Activated T-cell treated with anti-CD3 and anti-CD28 coated beads for 24 hours (primary cell): ENCODE measurements at places on chromosomes 2 and 18.

- no peak for DNase-seq
Measured at GRCh38 chr2:12352889-12353288, 363.8 kb upstream of the TRIB2 start.

DNA sequence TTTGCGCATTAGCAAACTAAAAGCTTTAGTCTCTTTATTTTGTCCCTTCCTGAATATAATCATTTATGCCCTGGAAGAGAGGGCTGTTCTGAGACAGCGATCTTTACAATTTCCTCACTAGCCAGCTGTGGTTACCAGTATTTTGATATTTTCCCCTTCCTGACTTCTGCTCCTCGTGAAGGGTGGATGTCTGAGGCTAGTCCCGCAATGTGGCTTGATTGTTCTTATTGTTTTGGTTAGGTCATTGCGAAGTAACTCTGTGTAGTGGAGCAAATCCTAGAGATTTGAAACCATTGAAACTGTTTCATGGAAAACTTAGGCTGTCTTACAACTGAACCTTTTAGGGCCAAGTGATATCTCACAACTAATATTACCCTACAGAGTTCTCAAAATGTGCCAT lies 2.4 kb downstream of the MRPL33 start:
- no peak for DNase-seq

DNA sequence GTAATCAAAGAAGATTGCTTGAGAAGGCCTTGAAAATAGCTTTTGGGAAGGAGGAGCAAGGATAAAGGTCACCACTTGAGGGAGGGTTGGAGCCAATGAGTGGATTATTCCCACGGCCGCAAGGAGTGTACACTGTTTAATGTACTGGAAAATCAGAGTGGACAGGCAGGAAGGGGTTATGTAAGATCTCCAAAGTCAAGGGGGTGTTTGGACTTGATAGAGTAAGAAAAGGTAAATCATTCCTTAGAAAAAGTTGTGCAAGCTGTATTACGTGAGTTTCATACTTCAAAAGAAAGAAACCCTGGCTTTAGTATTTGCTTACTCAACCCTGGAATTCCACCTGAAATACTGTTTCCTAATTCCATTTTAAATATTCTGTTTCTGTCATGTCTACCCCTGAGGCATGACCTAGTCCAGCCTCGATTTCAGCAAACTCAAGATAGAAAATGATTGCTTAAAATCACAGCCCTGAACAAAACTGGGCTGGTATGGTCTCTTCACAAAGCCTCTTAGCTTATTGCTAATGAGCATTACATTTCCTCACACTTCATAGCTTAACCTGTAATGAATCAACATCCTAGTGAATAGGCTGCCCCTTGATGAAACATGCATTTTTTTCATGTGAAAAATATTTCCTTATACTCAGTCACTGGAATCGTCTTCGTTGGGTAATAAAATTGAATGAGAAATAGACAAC lies 1.1 kb downstream of the MREG start:
- DNase-seq, result no peak

DNA sequence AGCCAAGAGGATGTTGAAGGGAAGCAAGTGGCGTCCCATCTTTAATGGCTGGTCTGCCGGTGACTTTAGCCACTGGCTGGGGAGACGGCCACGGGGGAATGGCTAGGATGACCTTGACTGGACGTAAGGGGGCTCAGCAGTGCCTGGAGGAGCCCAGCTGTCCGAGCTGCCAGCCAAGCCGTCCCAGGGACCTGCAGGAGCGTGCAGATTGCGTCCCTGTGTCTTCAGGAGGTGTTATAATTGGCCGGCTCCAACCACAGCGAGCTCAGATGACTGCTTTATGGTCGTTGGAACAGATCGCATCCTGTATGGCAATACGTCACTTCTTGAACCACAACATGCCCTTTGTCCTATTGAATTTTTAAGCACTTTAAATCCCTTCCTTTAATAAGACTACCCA lies 204.6 kb downstream of the EIPR1 start:
- DNase-seq, result no peak

DNA sequence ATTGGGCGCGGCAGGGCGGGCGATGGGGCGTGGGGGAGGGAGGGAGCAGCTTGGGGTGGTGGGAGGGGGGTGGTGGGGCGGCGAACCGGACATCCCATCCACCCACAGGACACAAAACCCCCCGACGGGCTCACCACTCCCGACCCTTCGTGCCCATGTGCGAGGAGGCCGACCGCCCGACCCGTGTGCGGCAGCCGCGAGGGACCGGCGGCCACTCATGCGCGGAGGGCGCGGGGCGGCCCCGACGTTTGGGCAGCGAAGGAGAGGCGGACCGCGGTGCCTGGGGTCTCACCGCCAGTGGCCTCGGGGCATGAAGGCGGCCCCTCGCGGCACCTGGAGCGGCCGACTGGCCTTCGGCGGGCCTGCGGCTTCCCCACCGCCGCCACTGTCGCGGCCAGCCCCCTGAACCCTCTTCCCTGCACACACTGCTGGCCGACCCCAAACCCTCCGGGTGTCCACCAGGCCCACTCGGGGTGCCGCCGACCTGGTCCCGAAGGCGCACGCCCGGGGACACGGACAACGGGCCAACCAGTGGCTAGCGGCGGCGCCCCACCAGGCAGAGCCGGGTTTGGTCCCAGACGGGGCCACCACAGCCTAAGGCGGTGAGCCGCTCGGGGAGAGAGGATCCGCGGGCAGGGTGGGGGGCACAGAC lies 94.6 kb upstream of the ANKRD30BL start:
- DNase-seq, result no peak

GRCh38 chr2:26318950-26319349 lies 27.0 kb upstream of the SELENOI start:
- DNase-seq, result no peak

DNA sequence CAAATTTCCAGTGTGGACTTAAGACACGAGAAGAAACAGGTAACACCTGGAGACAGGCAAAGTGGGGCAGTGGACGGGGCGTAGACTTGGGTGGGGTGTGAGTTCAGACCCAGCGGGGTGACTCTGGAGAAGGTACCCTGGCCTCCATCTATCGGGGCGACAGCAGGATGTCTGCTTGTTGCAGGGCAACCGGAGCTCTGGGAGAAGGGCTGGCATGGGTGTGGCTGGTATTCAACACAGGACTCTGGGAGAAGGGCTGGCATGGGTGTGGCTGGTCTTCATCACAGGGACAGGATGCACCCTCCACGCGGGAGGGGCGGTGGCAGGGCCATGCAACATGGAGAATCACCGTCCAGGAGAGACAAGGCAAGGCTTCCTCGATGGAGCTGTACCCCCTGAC lies 198.5 kb downstream of the HDAC4 start:
- DNase-seq, result no peak

DNA sequence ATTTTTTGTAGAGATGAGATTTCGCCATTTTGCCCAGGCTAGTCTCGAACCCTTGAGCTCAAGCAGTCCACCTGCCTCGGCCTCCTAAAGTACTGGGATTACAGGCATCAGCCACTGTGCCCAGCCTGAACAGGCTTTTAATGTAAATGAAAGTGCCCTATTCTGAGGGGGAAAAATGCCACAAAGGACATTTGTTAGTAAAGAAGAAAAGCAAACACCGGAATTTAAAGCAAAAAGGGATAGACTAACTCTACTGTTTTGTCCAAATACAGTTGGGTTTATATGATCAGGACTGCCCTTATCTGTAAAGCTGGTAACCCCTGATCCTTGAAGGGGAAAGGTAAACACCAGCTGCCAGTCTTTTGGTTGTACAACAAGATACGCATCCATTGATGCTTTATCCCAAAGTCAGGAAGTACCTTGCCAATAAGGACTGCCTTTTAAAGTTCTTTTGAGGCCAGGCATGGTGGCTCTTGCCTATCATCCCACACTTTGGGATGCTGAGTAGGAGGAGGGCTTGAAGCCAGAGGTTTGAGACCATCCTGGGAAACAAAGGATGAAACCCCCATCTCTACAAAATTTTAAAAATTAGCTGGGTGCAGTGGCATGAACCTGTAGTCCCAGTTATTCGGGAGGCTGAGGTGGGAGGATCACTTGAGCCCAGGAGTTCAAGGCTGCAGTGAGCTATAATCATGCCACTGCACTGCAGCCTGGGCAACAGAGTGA lies 13.1 kb downstream of the CLEC4F start:
- no peak for DNase-seq

GRCh38 chr18:75003764-75004690 lies 204.9 kb downstream of the PTGR3 start:
- DNase-seq, result no peak

DNA sequence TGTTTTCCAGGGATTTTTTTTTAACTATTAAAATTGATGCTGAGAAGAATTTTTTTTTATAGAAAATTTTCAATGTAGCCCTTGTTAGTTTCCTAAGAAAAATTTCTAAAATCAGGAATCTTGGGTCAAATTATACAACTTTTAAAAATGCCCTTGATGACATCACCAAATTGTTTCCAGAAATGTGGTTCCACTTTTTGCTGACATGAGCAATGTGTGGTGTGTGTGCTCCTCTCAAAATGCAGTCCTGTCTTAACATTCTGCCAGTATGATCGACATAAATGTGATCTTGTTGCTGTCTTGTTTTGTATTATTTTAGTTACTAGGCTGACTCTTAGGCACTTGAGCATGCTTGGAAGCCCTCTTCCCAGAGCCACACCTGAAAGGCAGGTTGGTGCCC lies 89.7 kb upstream of the ST6GAL2 start:
- DNase-seq, result no peak

GRCh38 chr2:201452922-201453643 lies 1.5 kb downstream of the STRADB start:
- DNase-seq, result no peak

DNA sequence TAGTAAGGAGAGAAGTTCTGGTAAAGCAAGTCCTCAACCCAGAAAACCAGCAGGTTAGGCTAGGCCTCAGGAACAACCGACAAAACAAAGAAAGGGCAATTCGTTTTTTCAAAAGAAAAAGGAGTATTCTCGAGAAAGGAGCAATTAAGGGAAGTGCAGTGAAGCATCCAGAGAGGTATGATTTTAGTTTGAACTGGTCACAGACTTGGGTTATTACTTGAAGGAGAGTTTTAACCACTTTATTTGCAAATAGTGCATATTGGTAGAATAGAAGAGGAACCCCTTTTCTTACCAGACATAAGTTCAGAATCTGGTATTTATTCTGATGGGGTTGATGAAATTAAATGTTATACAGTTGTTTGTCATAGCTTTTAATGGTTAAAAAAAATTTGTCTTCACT lies 110.0 kb upstream of the GCFC2 start:
- no peak for DNase-seq

GRCh38 chr18:65955747-65956146 lies 204.9 kb downstream of the CDH7 start:
- no peak for DNase-seq

- no peak for DNase-seq
Measured at GRCh38 chr18:10261344-10262276, 192.8 kb upstream of the APCDD1 start.

- DNase-seq, result no peak
Measured at GRCh38 chr18:76522551-76522950, 27.5 kb upstream of the ZNF516 start.

DNA sequence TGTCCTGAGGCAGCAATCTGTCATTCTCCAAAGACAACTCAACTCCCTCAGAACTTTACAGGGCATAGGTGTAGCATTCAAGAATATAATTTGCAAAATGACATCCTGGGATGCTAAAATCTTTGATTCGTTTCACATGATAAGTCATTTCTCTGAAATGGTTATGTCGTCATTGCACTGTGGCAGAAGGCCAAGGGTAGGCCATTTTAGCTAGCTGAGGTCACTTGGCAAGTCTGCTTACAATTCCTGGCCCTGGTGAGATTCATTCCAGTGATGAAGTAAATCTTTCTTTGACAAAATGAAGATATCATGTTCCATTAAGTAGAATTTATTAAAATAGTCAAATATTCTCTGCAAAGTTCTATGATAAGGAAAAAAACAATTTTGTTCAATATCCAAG lies 1410.3 kb upstream of the LRRTM1 start:
- no peak for DNase-seq

- DNase-seq, result no peak
Measured at GRCh38 chr2:75396314-75396713, 164.4 kb downstream of the EVA1A start.

DNA sequence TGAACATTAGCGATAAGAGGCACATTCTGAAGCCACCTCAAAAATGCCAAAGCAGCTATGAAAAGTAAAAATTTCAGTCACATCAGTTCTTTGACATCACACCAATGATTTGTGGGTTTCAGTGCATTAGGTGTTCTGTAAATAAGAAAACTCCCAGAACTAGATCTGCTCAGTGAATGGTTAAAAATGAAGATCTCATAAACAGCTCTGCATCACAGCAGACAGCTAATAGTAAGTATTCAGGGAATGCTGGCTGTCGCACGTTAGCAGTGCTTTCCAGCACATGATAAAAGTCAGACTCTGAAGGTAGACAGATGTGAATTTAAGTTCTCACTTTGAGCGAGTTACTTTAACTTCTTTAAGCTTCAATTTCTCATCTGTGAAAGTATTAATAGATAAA lies 154.9 kb downstream of the SATB2 start:
- no peak for DNase-seq

DNA sequence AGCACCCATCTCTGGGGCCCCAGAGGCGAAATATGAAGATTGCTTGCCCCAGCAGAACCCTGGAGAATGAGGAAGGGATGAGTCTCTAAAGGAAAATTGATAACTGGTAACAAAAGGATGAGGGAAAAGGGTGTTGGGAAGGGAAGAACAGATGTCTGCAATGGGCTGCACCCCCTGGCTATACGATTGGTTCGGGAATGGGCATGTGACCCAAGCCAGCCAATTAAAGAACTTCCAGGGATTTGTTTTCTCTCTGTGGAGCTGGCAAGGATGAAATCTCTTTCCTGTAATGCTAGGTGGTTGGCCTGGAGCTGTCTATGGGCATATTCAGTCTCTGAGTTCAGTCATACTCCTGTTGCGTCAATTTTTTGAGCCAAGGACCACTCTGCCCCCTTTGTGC lies 12.8 kb upstream of the NPPC start:
- DNase-seq, result no peak

- no peak for DNase-seq
Measured at GRCh38 chr18:37222999-37223378, 342.6 kb downstream of the CELF4 start.

DNA sequence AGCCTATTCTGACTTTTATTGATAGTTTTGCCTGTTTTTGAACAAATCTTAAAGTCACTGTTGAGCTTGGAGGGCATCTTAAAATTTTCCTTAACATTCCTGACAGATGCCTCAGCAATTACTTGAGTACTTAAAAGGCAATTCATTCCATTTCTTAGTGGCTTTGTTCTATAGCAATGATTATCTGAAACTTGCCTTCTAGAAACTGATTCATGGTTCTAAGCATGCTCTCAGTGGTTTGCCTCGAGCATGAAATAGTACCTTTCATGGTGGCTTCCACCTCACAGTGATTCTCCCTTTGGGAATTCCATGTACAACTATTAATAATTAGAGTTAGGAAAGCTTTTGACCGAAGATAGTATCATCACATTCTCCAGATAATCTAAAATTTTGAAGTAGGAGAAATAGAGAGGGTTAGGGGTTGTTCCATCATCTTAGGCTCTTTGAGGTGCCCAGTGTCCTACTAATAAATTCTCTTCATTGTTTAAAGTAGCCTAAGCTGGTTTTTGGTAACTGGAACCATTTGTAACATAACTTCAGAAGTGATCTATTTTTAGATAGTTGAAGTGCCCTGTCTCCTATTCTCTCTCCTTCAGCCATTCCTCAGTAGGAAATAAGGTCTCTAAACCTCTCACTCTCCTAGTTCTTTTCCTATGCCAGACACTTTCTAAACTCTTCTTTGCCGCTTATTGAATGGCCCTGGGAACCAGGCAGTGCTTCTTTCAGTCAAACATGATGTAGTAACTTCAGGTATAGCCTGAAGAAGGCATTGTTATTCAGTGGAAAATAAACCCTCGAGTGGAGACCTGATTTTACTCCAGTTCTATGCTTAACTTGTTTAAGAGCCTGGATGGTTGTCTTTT lies 156.1 kb downstream of the HAUS1 start:
- no peak for DNase-seq
